ENCODE measurements at places on chromosomes 12 and 14. TPM values are rescaled to one million over a fixed set of nuclear protein-coding genes. Genes with fewer than 3 reads are reported as not detected.
A peak's percentile ranks its signal among the peaks of the same experiment; 100 is the strongest.

- peaks cover 11% of the 10 kb centered on the region for H3K4me1 ChIP-seq
- no peaks in the 10 kb centered on the region for H3K36me3 ChIP-seq
- H3K4me3 ChIP-seq, result peak overlapping the region; percentile 71
- peaks cover 15% of the 10 kb centered on the region for H3K27me3 ChIP-seq
- no peak overlapping the region for H3K27ac ChIP-seq
Observed at GRCh38 chr12:49537752-49538509, 899 bp upstream of the KCNH3 start.

The CCND2 gene
- total RNA-seq, result 12.6 TPM

DNA sequence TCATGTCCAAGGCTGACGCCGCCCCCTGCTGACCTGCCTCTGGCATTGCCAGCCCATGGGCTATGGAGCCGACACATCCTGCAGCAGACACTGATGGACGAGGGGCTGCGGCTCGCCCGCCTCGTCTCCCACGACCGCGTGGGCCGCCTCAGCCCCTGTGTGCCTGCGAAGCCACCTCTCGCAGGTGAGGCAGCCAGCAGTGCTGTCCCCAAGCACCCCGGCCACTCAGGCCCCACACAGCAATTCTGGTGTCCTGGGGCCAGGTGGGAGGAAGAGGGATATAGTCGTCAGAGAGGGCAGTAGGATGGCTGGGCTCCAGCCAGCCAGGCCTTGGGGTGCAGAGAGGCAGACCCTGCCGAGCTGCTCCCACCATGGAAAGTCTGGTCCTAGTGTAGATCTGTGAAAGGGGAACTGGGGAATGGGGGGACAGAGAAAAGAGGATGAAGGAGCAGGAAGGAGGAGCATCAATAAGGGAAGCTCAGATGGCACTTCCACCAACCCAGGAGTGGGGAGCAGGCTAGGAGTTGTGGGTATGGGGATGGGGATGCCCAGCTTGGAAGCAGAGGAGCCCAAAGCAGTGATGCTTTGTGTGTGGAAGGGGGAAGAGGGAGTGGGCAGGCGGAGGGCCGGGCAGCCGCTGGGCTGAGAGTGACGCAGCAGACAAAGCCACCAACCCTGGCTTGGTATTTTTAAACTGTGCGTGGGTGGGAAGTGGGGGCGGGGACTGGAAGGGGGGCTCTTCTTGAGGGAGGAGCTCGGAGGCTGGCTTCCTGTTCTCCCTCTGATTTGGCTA, 4.7 kb downstream of the NAB2 start:
- DNase-seq, result peak; percentile 83
- H3K4me3 ChIP-seq, result peak overlapping the region; percentile 45
- H3K27ac ChIP-seq, result peak overlapping the region; percentile 81
- peaks cover 31% of the 10 kb centered on the region for H3K36me3 ChIP-seq

The RND1 gene
- 0.89 TPM for total RNA-seq

The KRT83 gene
- not detected for total RNA-seq

The SLC6A12 gene
- total RNA-seq, result not detected

DNA sequence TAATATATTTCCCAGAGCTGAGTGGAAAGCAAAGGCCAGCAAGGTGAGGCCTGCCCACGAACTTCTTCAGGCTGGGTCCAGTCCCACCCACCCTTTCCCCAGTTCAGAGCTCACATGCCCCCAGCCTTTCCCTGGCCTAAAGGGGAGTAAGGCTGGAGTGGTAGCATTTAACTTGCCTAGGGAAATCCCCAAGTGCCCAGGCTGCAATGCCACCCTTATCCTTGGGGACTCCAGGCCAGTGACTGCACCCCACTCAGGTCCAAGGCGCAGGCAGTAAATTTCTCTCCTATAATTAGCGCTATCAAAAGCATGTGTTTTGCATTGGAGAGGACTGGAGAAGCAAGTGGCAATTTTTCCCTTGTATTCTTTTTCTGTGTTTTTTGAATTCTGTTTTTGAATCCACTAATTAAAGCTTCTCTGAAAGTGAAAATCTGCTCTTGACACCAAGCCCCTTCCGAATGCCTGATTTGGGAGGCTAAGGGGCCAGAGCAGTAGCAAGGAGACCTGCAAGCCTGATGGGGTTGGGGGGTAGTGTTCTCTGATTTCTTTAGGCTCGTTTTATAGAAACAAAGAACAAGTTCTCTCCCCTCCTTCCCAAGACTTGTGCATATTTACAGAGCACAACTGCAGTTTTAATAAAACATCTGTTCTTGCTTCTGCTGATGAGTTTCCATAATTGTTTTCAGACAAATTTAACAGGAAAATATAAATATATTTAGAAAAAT, 3.5 kb upstream of the HOXC6 start:
- no peak for DNase-seq
- H3K4me3 ChIP-seq, result no peak overlapping the region
- H3K4me1 ChIP-seq, result peaks cover 8% of the 10 kb centered on the region
- no peak overlapping the region for H3K27ac ChIP-seq

The TSHR gene
- not detected for total RNA-seq

The GLIPR1L2 gene
- total RNA-seq, result 1.2 TPM

GRCh38 chr12:123839826-123840225, 77.7 kb downstream of the DNAH10 start:
- DNase-seq, result peak; percentile 48
- peaks cover 30% of the 10 kb centered on the region for H3K27me3 ChIP-seq
- no peak overlapping the region for H3K27ac ChIP-seq
- no peaks in the 10 kb centered on the region for H3K36me3 ChIP-seq
- no peak overlapping the region for H3K4me3 ChIP-seq

- H3K27me3 ChIP-seq, result no peaks in the 10 kb centered on the region
- peaks cover 7% of the 10 kb centered on the region for H3K36me3 ChIP-seq
- H3K27ac ChIP-seq, result peak overlapping the region; percentile 97
Observed at GRCh38 chr12:45235087-45236025, 19.5 kb downstream of the ANO6 start.

The NOXRED1 gene
- 0.35 TPM for total RNA-seq

DNA sequence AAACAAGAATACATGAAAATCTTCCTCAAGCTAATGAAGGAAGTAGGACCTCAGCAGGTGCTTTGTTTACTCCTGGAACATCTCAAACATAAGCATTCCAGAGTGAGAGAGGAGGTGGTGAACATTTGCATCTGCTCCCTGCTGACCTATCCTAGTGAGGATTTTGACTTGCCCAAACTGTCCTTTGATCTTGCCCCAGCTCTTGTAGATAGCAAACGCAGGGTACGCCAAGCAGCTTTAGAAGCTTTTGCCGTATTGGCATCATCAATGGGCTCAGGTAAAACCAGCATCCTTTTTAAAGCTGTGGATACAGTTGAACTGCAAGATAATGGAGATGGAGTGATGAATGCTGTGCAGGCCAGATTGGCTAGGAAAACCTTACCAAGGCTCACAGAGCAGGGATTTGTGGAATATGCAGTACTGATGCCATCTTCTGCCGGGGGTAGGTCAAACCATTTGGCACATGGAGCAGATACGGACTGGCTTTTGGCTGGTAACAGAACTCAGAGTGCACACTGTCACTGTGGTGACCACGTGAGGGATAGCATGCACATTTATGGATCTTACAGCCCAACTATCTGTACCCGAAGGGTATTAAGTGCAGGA, 1.9 kb downstream of the TOGARAM1 start:
- no peak overlapping the region for H3K4me3 ChIP-seq
- DNase-seq, result no peak
- H3K4me1 ChIP-seq, result peaks cover 65% of the 10 kb centered on the region

DNA sequence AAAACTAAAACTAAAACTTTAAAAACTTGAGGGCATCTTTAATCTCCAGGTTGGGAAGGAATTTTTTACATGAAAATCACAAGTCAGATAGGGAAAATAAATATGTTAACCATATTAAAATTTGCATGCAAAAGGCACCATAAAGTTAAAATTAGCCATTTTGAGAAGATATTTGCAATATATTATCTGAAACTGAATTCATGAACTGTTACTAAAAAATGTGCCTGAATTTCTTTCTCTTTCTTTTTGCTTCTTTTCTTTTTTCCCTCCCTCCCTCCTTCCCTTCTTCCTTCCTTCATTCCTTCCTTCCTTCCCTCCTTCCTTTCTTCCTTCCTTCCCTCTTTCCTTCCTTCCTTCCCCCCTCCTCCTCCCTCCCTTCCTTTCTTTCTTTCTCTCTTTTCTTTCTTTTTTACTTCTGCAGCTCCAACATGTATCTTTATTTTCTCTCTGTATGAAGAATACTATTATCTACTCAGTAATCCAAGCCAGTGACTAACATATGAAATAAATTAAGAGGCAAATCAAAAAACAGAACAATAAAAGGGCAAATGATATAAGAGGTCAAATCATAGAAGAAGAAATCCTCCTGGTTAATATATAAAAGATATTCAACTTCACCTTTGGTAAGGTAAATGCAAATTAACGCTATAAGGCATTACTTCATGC, 146.0 kb downstream of the BRMS1L start:
- no peak overlapping the region for H3K27ac ChIP-seq
- no peaks in the 10 kb centered on the region for H3K4me1 ChIP-seq
- DNase-seq, result no peak

The OTOGL gene
- total RNA-seq, result 0.21 TPM

GRCh38 chr12:65836419-65837197, 12.3 kb downstream of the HMGA2 start:
- no peak overlapping the region for H3K4me3 ChIP-seq
- H3K36me3 ChIP-seq, result peaks cover 58% of the 10 kb centered on the region
- no peak for DNase-seq
- peaks cover 47% of the 10 kb centered on the region for H3K4me1 ChIP-seq
- H3K27me3 ChIP-seq, result no peaks in the 10 kb centered on the region

DNA sequence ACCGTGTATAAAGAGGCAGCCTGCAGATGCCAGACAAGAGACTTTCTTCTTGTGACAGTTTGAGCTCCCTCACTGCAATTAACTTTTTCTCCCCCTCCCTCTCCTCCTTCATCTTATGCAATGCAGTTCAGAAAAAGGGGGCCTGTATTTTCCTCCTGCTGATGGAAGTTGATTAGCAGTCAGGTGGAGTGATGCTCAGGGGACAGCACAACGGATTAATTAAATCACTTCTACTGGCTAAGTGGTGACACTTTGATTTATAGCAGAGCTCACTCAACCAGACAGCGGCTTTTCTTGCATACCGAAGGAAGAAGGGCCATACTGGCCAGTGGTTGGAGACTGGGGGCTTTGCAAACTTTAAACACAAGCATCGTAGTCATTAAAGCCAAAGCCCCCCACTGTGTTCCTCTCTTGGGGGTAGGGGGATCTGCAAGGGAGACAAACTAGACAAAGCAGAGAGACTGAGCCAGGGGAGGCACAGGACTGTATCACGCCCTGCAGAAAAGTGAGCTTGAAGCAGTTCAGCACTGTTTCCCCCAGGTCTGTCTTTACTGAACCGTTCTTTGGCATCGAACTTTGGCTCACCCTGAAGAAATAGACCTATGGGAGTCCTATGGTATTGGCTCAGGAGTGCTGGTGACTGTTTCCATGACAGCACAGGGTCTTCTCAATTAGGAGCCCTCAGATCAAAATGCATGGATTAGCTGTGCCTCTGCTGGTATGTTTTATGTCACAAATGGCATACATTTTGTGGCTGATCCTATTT, 47.7 kb downstream of the SPRING1 start:
- no peak for DNase-seq
- no peak overlapping the region for H3K27ac ChIP-seq
- peaks cover 10% of the 10 kb centered on the region for H3K4me1 ChIP-seq

DNA sequence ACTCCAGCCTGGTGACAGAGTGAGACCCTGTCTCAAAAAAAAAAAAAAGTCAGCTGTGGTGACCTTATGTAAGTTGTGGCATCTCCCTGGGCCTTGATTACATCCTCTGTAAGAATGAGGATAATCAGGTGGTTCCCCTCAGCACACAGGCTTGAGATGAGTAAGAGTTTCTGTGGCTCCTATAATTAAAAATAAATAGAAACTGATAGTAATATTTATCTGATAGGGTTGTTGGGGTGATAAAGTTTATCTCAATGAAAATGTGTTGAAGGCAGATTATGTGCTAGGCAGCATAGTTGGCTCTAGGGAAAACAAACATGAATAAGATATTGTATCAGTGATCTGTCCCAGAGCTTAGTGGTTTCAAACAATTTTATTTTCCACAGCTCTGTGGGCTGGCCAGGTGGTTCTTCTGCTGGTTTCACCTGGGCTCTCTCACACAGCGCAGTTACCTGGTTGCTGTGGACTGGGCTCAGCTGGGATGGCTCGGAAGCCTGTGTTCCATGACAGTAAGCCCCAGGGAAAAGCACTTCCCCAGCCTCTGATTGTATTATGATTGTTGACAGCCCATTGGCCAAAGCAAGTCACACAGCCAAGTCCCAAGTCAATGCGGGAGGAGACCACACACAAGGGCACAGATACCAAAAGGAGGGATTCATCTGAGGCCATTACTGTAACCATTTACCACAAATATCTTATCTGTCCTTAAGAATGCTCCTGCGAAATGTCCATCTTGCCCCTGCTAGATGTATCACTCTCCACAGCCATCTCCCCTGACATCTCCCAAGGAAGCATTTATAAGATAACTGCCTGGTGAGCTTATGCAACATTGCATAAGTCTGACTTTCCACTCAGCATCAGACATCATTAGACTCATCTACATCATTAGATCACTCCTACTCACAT, 151.7 kb downstream of the NUAK1 start:
- DNase-seq, result no peak
- H3K4me3 ChIP-seq, result no peak overlapping the region
- no peak overlapping the region for H3K27ac ChIP-seq

DNA sequence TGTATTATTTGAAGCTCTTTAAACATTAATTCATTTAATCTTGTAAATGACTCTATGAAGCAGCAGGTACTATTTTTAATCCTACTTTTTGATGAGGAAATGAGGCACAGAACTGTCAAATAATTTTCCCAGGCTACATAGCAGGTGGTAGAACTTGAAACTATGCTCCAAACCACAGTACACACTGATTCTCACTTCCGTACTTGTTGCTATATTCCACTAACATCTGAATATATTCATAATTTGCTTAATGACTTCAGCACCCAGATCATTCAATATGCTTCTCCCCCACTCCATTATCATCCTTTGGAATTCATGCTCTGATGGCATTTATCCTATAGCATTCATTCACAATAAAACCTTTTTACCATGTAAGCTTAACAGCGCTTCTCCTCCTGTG, 4.9 kb downstream of the ERGIC2 start:
- H3K4me3 ChIP-seq, result no peak overlapping the region
- no peaks in the 10 kb centered on the region for H3K27me3 ChIP-seq
- DNase-seq, result no peak

DNA sequence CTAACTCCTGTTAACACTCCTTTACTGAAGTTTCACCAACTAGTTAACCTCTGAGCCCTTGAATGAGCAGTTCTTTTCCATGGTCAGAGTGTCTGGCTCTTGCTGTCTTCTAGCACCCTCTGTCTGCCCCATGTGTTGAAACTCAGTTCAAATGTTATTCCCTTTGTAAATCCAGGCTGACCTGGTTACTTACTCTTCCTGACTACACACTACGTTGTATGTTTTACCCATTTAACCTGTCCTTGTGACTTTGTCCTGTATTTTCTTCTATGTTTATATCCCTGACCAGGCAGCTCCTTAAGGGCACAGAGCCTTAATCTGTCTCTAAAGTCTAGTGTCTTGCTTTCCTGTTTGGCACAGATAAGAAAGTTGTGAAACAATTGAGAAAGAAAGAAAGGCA, 389.0 kb upstream of the RPL10L start:
- DNase-seq, result no peak
- no peak overlapping the region for H3K27ac ChIP-seq
- H3K4me1 ChIP-seq, result no peaks in the 10 kb centered on the region
- no peaks in the 10 kb centered on the region for H3K36me3 ChIP-seq

The MMAB gene
- 20.6 TPM for total RNA-seq

The NEUROD4 gene
- not detected for total RNA-seq

Measured in osteocyte (in vitro differentiated cells).